ENCODE measurements at places on chromosomes 6 and 20. TPM values are rescaled to one million over a fixed set of nuclear protein-coding genes. Genes with fewer than 3 reads are reported as not detected.

- no peak for DNase-seq
These were observed 115.9 kb downstream of the OTOR start for GRCh38 chr20:16864069-16864468.

GRCh38 chr6:44082872-44083321, 44.4 kb downstream of the MRPL14 start:
- DNase-seq = no peak

GRCh38 chr6:161487217-161487531, 213.3 kb upstream of the AGPAT4 start:
- DNase-seq = no peak

The VPS52 gene
- total RNA-seq = 69.6 TPM

The CASS4 gene
- total RNA-seq = 0.67 TPM

The HLA-DRA gene
- total RNA-seq = not detected

DNA sequence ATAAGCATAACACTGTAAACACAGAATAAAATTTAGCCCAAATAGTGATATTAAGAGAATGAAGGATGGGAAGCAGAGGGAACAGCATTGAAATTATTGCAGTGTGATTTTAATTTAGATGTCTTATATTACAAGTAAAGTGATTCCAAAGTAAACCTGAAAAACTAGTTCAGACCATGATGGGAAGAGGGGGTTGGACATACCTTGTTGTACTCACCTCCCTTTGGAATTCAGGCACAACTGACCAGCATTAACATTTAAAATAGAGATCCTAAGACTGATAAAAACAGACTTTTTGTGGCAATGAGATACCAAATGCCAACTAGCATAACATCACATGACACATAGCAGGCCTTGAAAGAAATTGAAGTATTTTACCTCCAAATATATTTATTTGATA, 262.6 kb upstream of the PRND start:
- no peak for DNase-seq

DNA sequence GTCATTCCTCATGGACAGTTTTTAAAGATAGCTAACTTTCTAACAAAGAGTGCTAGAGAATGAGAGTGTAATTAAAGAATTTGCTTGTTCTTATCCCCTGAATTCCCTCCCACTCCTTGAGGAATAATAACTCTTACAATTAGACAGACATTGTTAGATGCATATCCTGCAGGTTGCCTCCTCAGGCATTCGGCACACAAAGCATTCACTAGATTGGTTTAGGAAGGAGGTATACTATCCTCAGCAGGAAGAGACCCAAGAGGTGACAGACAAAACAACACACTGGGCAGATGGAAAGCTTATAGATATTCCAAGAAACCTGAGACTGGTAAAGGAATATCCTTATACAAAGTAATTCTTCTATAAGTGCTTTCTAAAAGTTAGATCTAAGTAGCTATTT, 109.1 kb upstream of the FAM184A start:
- DNase-seq = no peak

The SIRPG gene
- not detected for total RNA-seq

The CLIC5 gene
- 1.8 TPM for total RNA-seq
